ENCODE measurements at places on chromosomes 4 and X. TPM values are rescaled to one million over a fixed set of nuclear protein-coding genes. Genes with fewer than 3 reads are reported as not detected.

DNA sequence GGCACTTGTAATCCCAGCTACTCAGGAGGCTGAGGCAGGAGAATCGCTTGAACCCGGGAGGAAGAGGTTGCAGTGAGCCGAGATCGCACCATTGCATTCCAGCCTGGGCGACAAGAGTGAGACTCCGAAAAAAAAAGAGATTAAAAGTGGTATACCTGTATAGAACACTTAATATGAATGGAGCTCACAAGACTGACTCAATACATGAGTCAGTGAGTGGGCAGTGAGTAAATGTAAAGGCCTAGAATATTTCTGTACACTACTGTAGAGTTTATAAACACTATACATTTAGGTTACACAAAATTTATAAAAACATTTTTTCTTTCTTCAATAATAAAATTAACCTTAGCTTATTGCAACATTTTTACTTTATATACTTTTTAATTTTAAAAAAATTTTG is 93.8 kb downstream of the CENPC start:
- ATAC-seq, result no peak

- no peak for ATAC-seq
These were observed 12.4 kb downstream of the PSAPL1 start for GRCh38 chr4:7422151-7422897.

DNA sequence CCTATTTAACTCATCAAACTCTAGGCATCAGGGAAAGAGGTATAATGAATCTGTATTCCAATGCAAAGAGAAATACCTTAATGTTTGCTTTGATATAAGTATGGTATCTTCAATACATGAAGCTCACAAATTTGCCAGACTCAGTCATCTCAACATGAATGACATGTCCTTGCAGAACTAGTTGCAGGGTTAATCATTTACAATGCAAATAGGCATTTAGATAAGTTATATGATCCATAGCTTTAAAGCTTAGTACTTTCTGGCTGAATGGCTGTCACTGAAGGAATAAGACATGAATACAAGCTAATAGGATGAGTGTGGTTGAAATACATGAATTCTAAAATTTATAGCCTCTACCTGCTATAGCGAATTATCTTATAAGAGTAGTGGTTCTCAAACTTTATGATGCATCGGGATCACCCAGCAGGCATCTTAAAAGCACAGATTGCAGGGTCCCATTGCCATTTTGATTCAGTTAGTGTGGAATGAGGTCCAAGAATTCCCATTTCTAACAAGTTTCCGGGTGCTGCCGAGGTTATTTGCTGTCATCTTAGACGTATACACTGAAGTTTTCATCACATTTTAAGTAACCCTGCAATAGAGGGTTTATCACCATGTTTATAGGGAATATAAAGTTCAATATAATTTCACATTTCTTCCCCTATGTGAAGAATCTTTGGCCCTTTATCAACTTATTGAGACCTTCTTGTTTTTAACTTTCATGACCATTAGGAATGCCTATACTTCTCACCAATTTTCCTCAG is 439.2 kb downstream of the ARHGAP24 start:
- ATAC-seq, result no peak

- ATAC-seq, result no peak
These were observed 5.3 kb upstream of the HAND2 start for GRCh38 chr4:173535165-173535902.

- ATAC-seq, result no peak
These were observed 44.0 kb downstream of the SCD5 start for GRCh38 chr4:82754513-82755165.

- no peak for ATAC-seq
These were observed 146.2 kb downstream of the PCDH7 start for GRCh38 chr4:30866346-30866745.

- ATAC-seq, result no peak
These were observed 124.9 kb downstream of the CBLL2 start for GRCh38 chrX:22397566-22397965.

The SLC4A4 gene
- total RNA-seq, result 0.96 TPM

DNA sequence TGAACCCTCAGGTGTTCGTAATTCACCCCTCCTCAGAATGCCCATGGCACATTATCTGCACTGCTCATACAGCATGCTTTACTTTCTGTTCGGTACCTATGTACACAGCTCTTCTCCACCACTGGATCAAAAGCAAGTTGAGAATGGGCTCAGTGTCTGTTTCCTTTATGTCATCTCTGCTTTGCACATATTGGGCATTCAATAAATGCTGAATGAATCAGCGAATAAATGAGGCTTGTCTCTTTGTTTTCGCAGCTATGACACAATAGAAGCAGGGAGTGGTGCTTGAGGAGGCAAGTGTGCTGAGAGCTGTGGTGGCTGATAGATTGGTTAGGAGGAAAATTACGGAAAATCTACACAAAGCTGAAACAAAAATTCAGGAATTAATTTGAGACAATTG is 109.1 kb upstream of the VMA21 start:
- no peak for ATAC-seq

The MAGEC2 gene
- total RNA-seq, result 0.10 TPM

- ATAC-seq, result no peak
These were observed 50.0 kb downstream of the CCNI start for GRCh38 chr4:77025643-77026321.

The GLUD2 gene
- total RNA-seq, result 2.0 TPM

- no peak for ATAC-seq
These were observed 46.1 kb downstream of the PJA1 start for GRCh38 chrX:69119122-69119521.

DNA sequence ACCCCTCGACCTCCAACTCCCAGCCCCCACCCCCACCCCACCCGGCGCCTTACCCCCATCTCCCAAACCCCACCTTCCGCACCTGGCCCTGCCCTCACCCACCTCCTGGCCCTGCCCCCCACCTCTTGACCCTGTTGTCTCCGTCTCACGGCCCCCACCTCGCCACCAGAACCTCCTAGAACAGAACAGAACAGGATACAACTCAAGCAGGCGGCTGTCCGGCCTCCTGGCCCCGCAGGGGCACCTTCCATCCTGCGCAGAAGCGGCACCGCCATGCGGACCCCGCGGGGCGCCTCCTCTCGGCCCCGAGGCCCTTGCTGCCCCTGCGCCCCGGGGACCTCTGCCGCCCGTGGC is 354 bp downstream of the CTAG2 start:
- ATAC-seq, result no peak

The PDCL2 gene
- not detected for total RNA-seq

DNA sequence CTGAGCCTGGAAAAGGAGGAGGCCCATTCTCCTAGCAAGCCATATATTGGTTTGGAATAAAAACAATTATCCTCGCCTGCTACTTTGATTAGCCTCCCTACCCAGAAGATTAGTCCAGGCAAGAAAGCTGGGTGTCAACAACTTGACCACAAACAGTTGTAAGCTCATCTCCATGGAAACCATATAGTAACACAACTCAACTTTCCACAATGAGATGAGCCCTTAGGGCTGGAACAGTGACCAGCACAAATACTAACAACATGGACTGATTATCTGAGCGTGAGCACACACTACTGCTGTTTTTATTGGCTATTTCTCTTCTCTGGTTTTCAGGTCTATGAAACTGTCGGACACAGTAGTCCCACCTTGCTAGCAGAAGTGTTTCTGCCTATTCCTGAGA is 80.8 kb downstream of the CC2D2A start:
- ATAC-seq, result no peak

- no peak for ATAC-seq
These were observed 69.7 kb upstream of the MAGEB16 start for GRCh38 chrX:35728481-35728880.

The NIPAL1 gene
- 1.0 TPM for total RNA-seq

The SLC9A6 gene
- 33.4 TPM for total RNA-seq

- no peak for ATAC-seq
These were observed 245.3 kb upstream of the JADE1 start for GRCh38 chr4:128564081-128564630.

DNA sequence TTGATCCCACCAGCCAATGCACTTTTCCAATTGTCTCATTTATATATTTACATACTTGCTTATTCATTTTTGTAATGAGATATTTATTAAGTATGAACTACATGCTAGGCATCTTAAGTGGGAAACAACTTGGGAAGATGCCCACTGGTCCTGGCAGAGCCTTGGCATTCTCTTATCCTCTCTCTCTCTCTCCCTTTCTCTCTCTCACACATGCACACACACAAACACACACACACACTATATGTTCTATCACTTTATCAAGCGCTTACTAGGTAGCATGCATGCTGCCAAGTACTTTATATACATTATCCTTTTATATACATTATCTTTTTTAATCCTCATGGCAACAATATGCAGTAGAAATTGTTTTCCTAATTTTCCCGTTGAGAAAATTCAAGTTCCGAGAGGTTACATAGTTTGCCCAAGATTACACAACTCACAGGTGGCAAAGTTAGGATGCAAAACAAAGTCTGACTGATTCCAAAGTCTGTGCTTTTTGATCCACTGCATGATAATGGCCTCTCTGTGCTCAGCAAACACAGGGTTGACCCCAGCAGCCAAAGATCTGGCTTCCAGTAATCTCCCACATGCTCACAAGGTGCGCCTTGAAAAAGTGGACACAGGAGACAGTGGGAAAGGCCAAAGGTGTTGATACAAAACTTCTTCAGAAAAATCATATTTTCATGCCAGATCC is 173.1 kb upstream of the KLF3 start:
- no peak for ATAC-seq

DNA sequence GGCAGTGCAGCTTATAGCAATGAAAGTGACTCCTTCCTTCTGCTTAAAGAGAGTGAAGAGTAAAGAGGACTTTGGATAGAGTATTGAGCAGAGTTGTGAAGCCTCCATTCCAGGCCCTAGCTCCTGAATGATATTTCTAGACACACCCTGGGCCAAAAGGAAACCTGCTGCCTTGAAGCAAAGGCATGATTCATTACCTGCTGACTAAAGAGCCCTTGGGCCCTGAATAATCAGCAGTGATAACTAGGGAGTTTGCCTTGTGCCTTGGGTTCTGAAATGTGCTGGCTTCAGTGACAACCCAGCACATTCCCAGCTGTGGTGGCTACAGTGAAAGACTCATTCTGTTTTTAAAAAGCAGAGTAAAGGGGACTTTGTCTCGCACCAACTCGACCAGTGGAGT is 49.2 kb downstream of the STPG2 start:
- ATAC-seq, result peak; percentile 93

DNA sequence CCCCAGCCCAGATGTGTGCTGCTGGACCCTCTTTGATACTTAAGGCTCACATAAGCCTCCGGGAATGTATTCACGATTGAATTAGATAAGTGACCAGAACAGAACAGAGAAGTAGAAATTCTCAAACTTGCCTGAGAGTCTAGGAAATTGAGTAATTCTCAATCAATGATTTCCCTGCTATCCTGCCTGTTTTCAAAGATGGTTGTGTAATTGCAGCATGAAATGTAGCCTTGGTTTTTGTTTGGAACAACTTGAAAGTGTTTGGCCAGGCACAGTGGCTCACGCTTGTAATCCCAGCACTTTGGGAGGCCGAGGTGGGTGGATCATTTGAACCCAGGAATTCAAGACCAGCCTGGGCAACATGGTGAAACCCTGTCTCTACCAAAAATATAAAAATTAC is 41.2 kb downstream of the TNIP2 start:
- no peak for ATAC-seq

- ATAC-seq, result no peak
These were observed 56.4 kb downstream of the IRF2 start for GRCh38 chr4:184417802-184418511.

DNA sequence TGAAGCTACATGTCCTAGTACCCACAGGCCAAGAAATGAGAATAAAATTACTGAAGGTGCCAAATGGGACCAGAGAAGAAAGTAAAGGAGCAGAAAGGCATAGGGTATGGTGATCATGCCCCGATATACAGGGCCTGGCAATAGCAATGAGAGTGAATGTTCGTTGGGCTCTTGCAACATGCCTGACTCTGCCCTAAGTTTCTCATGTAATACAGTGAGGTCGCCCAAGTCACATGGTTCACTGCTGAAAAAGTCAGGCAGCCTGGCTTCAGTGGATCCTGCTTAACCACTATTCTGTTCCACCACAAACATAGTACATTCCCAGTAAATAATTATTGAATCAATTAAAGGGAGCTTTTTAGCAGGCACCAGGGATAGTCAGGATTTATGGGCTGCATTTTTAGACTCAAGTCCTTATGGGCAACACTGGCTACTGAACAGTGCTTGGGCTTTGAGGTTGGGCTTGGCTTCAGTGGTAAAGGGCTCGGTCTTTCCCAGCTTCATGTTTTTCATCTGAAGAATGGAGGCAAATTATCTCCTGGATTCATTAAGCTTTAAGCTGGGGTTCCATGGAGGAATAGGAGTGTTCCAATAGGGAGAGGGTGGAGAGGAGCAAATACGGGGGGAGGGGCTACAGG is 67.1 kb upstream of the ZNF518B start:
- ATAC-seq, result no peak

DNA sequence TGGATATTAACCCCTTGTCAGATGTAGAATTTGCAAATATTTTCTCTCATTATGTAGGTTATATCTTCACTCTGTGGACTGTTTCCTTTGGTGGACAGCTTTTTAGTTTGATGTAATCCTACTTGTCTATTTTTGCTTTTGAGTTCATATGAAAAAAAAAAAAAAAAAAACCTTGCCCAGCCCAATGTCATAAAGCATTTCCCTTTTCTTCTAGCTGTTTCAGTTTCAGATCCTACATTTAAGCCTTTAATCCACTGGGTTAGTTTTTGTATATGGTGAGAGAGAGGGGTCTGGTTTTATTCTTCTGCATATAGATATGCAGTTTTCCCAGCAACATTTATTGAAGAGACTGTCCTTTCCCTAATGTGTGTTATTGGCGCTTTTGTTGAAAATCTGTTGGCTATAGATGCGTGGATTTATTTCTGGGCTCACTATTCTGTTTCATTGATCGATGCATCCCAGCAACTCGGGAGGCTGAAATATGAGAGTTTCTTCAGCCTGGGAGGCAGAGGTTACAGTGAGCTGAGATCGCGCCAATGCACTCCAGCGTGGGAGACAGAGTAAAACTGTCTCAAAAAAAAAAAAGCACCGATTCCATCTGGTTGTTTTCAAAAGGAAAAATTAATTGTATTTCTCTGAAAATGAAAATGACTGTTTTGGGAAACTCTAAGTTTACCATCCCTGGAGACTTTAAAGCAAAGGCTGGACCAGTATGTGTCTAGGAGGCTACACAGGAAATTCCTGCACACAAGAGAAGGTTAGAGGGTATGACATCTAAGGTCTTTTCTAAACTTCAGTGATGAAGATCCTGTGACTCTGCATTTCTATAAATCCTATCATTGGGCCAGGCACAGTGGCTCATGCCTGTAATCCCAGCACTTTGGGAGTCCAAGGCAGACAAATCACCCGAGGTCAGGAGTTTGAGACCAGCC is 35.6 kb downstream of the STEEP1 start:
- no peak for ATAC-seq

- no peak for ATAC-seq
These were observed 42.2 kb downstream of the NDNF start for GRCh38 chr4:121030131-121030530.

DNA sequence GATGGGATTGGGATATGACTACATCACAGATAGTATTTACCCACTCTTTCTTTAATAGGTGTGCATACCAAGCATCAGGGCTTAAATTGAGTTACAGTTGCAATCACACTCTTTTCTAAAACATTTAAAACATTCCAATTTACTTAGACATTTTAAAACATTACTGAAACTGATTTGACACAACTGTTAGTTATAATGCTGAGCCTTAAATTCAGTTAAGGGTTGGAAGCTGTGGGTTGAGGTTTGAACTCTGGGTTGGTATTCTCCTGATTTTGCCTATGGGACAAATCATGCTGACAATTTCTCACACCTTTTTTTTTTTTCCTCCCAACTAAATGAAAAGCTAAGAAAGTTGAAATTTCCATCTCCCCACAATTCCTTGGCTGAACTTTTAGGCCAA is 16.3 kb downstream of the SLIT2 start:
- ATAC-seq, result no peak

GRCh38 chrX:14003028-14003427 is 26.7 kb downstream of the GEMIN8 start:
- ATAC-seq, result no peak

- ATAC-seq, result no peak
These were observed 415.8 kb downstream of the STIM2 start for GRCh38 chr4:27276307-27277073.

Data from motor neuron (in vitro differentiated cells).